ENCODE measurements at places on chromosomes 11 and 22.

DNA sequence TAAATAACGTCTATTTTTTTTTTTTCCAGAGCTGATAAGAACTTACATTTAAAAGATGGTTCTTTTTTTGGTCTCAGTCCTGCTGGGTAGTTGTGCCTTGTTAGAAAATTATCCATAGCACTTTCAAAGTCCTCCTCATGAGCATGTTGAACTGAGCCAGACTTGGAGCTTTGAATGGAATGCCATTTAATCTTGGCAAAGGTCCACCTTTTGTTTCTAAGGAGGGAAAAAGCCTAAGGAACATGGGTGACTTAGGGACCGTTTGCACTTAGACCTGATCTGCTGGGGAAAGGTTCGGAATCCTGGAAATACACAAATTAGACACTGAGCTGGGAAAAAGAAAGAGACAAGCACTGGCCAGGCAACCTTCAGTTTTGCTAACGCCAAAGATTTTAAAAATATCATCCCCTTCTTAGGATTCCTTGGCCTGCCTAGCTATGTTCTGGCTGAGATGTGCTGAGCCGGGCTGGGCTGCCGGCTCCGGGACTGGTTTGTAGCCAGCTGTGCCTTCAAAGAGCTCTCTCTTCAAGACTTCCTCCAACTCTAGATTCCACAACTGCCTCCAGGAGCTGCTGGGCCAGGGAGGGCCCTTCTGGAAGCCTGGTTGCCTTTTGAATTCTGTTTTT is 67.4 kb downstream of the ENDOD1 start:
- DNase-seq, result no peak

DNA sequence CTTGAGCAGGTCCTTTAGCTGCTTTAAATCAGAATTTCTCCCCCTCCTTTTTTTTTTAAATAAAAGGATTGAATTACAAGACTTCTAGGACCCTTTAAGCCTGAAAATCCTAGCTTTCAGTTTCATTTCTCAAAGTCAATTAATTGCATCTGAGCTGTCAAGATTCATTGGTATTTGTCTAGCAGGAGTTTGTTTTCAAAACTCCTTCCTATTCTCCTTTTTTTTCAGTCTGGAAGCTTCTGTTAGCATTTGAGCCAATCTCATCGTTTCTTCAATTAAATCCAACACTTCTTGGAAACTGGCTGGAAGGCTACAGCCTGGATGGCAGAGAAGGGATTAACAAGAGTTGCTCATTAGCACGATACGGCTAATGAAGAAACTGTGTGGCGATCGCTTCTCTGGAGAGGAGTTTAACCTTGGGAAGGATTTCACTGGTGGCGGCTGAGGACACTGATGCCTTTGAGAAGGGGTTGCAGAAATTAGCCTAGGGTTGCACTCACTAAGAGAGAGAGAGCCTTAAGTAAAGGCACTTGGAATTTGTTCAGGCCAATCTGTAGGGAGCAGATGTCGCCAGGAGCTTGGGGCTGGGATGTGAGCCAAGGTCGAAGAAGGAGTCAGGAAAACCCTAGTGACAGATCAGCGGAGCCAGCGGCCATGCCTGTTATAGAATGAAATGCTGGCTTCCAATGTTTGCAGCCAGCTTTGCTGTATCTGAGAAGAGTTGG is 43.8 kb upstream of the API5 start:
- no peak for DNase-seq

GRCh38 chr11:93160808-93161207 is 37.0 kb downstream of the SLC36A4 start:
- no peak for DNase-seq

GRCh38 chr11:44016546-44017442 is 31.0 kb upstream of the ACCSL start:
- peak; percentile 22 for DNase-seq

GRCh38 chr11:118117790-118118601 is 31.2 kb upstream of the SMIM35 start:
- DNase-seq, result no peak

GRCh38 chr22:17116572-17117330 is 4.4 kb downstream of the TMEM121B start:
- DNase-seq, result no peak

DNA sequence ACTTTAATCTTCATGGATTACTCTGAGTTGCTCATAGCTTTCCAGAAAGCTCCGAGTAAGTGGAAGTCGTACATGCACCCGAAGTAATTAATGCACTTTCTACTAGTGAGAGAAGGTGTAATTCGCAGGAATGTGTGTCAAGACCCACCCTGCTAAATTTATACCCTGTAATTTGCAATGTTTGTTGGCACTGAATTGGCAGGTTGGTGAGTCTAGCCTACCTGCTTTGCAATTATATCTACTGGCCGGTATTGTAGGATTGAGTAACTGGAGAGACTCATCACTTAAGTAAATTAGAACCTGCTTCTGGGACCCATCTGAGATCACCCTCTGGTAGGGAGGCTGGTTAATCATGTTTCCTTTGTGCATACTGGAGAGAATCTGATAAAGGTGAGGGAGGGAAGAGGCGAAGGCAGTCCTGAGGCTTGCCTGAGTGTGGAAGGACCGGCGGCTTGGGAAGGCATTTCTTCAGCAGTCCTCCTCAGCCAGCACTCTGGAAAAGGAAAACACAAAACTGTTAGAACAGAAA is 63.3 kb downstream of the LDLRAD3 start:
- DNase-seq, result no peak

GRCh38 chr11:87005569-87005921 is 32.2 kb upstream of the TMEM135 start:
- DNase-seq, result no peak

DNA sequence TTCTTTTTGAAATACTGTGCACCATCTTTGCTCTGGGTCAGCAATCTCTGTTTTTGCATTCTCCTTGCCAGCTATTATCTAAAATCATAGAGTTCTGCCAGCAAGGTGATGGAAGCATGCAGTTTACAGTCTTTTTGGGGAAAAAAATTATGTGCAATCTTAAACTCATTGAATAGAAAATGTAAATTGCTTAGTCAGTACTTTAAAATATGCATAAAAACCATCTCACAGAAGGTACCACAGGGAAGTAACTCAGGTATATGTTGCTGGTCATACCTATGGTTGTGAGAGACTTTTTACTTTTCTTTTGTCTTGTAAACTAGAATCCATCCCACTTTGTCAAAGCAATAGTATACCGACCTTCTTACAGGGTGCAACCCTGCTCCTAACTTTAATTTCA is 469.8 kb upstream of the ANO3 start:
- DNase-seq, result no peak

DNA sequence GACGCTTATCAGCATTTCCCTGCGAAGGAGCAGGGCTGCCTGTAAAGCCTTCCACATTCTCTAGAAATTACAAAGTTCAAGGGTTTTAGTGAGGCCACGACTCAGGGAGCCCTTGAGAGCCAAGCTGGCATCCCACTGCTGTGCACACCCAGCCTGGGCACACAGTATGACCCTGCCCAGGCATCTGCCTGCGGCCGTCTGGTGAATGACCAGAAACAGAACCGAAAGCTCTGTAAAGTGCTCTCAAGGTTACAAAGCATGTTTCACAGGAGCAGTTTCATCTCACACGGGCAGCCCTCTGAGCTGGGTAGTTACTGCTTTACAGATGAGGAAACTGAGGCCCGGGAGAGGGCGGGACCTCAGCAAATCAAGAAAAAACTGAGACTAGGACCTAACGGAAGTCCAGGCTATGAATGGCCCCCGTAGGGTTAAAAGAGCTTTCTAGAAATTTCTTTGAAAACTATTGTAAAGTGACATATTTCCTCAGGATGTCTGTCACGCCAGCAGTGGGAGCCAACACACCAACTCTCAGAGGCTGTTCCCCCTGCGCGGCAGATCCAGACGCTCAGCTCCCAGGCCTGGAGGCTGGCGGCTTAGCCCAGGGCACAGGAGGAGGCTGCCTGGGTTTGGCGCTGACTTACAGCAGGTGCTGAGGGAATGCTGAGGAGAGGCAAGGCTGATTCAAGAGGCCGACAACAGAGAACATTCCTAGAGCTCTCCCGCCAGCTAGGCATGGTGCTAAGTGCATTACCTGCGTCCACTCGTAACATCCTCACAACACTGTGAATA is 7.7 kb upstream of the TCF20 start:
- DNase-seq, result no peak

DNA sequence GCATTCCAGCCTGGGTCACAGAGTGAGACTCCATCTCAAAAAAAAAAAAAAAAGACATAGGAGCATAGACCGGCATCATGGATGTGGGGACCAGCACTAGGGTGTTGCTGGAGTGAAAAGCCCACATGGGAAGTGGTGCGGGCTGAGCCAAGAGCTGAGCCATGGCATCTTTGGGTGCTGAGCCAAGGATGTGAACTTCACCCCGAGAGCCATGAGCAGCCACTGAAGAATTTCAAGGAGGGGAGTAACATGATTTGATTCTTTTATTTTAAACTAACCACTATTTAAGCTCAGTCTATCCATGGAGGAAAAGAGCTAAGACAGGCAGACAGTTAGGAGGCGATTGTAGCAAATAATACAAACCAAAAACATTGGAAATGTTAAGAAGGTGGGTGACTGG is 57.4 kb downstream of the AHNAK start:
- no peak for DNase-seq

GRCh38 chr22:36540867-36541642 is 12.1 kb upstream of the EIF3D start:
- DNase-seq, result no peak

DNA sequence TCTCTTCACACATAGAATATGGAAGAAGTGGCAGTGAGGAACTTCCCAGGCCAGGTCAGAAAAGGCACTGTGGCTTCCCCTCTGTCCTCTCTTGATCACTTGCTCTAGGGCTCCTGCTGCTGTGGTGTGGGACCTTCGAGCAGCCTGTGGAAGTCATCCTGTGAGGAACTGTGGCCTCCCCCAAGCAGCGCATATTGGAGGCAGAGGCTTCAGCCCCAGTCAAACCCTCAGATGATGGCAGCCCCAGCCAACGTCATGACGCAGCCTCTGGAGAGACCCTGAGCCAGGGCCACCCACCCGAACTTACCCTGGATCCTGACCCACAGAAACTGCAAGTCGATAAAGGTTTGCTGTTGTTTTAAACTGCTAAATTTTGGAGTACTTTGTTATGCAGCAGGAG is 444.9 kb downstream of the TBC1D22A start:
- DNase-seq, result no peak

- no peak for DNase-seq
Observed at GRCh38 chr11:9462806-9463537, 2.2 kb downstream of the ZNF143 start.

- DNase-seq, result no peak
Observed at GRCh38 chr11:131993246-131993645, 622.8 kb downstream of the NTM start.

DNA sequence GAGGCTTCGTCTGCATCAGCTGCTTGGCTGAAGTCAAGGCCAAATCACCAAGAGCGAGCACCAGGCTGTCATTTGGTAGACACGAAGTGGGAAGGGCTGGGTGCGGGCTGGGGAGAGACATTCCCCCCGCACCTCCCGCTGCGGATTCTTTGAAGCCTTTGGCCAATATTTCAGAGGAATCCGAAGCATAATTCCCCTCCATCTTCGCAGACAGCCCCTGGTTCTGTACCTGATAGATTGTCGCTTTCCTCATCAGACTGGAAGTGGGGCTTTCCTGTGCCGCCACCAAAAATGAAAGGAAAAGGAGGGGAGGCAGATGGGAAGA is 15.3 kb downstream of the BLID start:
- no peak for DNase-seq

DNA sequence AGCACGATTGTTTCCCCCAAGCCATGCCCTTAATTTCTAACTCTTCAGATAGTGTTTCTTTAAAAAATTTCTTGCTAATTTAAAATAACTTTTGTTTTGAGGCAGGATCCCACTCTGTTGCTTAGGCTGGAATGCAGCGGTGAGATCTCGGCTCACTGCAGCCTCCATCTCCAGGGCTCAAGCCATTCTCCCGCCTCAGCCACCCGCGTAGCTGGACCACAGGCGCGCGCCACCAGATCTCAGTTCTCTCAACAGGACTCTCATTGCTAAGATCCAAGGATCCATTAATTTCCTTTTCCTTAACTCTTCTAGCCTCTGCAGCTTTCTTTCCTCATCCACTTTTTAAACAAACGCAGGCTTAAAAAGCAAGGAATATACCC is 327 bp upstream of the MED17 start:
- no peak for DNase-seq

DNA sequence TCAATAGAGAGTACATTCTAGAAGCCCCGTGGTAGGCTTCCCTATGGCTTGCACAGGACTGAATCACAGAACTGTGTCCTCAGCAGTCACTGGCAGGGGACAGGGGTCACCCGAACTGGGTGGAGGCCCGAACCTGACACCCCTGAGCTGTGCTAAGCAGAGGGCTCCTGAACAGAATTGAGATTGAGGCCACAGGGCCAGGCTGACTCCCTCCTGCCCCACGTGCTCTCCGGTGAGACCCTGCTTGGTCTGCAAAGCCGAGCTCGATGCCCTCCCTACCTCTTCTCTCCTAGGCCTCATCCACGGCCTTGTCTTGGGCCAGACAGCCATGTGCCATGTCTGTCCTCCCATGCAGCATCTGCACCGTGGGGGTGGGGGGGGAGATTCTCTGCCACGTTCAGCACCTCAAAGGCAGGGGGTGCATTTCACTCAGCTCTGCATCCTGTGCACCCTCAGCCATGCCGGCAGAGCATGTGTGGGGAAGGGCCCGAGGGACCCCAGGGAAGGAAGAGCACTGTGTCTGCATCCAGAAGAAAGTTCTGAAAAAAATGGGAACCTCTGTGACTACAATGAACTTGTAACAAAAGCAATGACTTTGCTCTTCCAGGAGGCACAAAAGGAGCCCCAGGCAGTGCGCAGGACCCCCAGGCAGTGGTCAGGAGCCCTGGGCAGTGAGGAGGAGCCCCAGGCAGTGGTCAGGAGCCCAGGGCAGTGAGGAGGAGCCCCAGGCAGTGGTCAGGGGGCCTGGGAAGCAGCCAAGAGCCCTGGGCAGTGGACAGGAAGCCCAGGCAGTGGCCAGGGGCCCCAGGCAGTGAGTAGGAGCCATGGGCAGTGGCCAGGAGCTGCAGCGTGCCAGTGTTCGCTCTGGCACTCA is 76.7 kb upstream of the SEPTIN5 start:
- no peak for DNase-seq

DNA sequence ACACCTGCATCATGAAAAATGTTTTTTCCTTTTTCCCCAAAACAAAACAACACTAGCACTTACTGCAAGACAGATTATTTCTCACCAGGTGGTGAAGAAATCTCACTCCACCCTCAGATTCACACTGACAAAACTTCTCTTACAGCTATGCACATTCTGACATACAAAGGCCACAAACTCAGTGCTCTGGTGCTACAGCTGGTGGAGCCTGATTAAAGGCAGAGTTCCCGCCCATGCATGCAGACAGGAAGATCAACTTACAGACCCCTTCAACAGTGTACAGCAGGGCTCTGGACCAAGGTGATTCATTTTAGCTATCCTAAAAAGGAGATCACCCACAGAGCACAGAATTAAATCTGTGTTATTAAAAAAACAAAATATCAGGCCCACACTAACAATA is 112.6 kb downstream of the CADM1 start:
- DNase-seq, result no peak

DNA sequence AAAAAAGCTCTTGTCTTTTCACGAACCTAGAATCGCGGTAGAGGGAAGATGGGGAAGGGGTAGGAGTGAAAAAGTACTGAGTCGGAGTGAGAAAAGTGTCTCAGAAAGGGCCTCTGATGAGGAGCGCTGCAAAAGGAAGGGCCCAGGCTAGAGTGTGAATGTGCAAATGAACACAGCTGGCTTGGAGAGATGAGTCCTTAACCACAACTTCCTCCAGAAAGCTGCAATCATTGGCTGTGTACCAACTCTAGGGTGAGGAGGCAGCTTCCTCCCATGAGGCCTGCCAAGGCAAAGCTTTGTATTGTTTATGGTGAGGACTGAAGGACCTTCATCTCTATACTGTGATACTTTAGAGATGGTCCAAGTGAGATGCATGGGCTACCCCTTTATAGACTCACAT is 566.9 kb upstream of the ANO5 start:
- no peak for DNase-seq

Data from RWPE2 (cell line).